ENCODE measurements at places on chromosomes 2 and 18.

DNA sequence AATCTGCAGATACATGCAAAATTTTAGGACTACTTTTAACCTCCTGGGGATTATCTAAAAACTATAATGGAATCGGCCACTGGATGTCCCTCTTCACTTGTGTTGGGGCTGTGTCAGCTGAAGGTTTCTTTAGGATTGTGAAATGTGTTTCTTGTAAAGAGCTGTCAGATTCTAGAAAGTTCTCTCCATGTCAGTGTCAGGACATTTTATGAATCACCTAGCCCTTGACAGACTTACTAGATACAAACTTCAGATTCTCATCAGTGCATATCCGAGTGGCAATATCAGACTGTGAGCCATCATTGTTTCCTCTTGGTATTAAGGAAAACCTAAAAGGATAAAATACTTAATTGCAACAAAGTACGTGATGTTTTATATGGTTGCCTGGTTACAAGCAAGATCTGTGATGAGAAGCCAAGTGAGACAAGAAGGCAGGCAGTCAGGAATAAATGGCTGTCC is 107.3 kb downstream of the CPS1 start:
- DNase-seq = no peak

DNA sequence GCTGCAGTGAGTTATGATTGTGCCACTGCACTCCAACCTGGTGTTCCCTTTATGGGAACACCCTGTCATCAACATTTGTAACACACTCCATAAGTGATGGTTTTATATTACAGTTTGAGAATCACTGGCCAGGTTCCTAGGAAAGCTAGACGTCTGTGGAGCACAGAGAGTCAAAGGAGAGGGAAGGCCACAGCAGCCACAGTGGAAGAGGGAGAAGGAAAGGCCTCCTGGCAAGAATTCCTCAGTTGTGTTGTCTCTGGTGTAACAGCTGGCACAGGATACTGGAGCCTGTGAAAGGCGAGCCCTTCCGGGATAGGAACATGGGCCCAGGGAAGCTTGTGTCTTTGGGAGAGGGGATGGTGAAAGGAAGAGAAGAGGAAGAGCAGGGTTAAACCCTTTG is 360.5 kb upstream of the PIK3C3 start:
- no peak for DNase-seq

DNA sequence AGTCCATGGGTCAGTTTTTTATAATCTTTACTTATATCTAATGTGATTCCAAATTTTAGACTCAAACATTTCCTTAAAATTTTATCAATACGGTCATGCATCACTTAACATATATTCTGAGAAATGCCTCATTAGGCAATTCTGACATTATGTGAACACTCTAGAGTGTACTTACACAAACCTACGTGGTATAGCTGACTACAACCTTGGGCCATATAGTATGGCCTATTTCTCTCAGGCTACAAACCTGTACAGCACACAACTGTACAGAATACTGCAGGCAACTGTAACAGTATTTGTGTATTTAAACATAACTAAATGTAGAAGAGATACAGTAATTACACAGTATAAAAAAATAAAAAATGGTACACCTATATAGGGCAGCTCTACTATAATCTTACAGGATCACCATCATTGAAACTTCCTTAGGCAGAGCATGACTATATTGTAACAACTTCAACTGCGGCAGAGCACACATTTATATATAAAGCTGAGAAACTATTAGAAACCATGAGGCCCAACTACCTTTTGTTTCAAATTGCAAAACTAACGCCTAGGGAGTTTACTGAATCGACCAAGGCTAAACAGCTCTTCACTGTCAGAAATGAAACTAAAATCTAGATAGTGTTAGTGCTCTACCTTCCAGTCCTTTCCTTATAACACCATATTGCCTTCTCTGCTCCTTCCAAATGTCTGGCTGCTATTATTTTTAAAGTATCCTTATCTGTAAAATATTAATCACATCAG is 6.9 kb downstream of the YES1 start:
- DNase-seq = no peak

DNA sequence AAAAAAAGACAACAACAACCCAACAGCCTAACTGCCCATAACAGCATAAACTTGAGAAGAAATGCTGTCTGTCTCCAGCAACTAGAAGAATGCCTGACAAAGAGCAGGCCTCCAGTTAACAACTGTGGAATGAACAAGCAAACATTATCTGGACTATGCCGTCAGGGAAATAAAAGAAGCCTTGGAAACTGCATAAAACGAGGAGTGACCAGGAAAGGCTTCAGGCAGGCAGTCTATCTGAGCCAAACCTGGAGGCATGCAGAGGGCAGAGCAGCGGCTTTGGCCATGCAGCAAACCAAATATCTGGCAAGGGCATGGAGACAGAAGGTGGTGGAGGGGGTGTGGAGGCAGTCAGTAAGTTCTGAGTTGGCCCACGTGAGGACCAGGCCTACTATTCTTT is 11.1 kb downstream of the HES6 start:
- no peak for DNase-seq

DNA sequence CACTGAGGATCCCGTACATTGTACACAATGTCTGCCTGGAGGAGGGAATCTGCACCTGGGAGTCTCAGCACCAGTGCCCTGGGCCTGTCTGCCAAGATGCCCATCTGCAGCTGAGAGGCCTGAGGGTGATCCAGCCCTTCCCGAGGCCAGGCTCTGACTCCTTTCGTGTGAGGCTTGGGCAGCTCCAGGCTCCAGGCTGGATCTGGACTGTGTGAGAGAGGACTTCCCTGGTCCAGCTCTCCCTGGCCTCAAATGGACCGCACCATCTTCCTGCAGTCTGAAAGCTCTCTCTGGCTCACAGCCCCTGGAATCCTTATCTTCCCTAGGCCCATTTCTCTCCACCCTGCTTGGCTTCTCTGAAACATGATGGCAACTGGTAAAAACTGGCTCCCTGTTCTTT is 324.6 kb downstream of the DYSF start:
- no peak for DNase-seq

DNA sequence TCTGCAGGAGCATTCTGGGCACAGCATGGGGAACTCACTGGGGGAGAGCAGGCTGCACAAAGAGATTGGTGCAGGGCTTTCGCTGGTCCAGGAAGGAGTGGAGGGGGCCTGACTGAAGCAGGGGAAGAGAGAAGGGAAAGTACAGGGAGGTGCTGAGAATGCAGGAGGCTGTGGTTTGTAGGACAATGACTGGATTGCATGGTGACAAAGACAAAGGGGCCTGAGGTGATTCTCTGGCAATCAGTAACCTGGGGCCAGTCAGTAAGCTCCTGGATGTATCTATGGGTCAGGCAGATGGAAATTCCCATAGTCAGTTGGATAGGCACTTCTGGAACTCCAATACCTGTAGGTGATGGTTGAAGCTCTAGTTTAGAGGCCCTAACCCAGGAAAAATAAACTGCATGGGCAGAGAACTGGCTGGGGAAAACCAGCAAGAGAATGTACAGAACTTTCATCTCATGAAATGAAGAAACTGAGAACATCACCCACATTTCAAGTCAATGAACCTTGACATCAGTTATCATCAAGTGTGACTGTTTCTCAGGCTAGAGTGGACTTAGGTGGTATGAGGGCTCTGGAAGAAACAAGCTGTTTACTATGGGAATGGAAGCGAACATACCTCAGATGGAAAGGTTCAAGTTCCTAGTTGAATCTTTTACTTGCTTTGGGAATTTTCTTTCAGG is 193.2 kb downstream of the TPGS2 start:
- DNase-seq = no peak

- DNase-seq = peak; percentile 83
These were observed 20.5 kb upstream of the ZNF236 start for GRCh38 chr18:76801567-76802505.

- DNase-seq = no peak
These were observed 107.0 kb downstream of the STRN start for GRCh38 chr2:36859366-36859792.

DNA sequence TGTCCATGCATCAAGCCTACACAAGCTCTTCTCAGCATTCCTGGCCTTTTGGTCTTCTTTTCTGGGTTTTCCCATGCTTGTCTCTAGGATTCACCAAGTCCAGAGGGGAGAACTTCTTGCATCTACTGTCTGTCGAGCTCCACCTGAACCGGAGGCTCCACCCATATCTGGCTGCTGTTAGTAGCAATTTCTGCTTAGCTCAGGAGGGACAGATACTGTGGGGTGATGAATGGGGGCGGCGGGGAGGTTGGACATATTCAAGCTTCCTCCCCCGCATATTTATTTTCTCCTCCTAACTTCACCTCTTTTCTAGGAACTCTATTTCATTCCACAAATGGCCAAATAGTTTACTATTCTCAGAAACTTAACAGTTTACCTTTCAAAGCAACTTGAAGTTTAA is 163.5 kb downstream of the PTH2R start:
- no peak for DNase-seq

DNA sequence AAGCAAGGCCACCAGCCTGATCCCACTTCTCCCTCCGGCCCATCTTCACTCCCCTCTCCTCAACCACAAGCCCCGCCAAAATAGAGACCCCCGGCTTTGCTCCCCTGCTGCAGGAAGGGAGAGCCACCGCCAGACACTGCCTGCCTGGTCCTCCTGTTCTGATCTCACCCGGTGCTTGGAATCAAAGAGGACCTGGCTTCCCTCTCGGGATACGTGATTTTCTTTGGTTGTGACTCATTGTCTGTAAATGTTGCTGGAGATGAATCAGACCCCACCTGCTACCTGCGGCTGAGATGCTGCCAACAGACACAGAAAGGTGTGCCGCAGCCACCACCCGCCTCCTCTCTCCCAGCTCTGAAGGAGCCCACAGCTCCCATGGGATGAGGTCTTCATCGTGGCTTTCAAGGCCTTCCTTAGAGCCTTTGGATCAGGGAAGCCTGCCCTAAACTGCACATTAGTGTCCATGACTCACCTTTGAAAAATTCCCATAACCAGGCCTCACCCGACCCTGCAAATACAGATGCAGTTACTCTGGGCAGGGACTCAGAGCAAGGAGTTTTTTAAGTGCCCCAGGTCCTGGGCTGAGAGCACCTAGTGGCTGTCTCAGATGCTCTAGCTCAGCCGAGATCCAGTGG is 79.4 kb upstream of the ZNF532 start:
- DNase-seq = no peak

DNA sequence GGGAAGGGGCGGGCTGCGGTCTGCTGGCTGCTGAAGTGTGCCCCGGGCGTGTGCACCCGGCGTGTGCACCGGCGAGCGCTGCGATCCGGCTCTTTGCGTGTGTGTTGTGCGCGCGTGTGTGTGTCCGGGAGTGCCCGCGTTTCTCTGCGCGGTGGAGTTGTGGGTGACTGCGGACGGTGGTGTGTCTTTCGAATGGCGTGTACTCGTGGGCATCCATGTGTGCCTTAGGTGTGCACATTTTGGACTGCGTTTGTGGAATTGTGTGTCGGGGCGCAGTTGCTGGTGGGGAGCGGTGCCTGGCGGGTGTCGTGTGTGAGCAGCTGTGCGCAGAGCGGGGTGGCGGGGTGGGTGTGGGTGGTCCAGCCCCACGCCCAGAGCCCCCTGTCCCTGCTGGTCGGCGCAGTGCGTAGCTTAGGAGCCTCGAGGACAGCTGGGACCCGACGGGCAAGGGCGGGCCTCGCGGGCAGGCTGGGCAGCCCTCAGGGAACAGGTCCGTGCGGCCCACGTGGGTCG is 533 bp downstream of the HPCAL1 start:
- DNase-seq = no peak

GRCh38 chr2:20447437-20448245 is 767 bp downstream of the RHOB start:
- DNase-seq = no peak

DNA sequence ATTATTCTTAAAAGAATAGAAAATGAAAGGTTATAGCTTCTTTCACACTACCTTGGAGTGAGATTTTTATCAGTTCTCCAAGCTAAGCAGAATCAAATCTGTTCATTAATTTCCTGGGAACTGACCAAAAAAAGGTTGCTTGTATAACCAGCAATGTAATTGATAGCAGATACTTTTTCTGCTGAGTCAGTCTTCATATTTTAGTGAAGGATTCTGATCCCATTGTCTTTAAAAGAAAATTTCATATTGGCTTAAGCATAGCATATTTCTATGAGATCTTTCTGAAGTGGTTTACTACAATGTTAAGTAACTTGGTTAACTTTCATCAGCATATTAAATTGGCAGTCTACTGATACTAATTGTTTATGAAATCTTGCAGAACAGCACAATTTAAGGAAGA is 338.0 kb downstream of the TMX3 start:
- DNase-seq = no peak

DNA sequence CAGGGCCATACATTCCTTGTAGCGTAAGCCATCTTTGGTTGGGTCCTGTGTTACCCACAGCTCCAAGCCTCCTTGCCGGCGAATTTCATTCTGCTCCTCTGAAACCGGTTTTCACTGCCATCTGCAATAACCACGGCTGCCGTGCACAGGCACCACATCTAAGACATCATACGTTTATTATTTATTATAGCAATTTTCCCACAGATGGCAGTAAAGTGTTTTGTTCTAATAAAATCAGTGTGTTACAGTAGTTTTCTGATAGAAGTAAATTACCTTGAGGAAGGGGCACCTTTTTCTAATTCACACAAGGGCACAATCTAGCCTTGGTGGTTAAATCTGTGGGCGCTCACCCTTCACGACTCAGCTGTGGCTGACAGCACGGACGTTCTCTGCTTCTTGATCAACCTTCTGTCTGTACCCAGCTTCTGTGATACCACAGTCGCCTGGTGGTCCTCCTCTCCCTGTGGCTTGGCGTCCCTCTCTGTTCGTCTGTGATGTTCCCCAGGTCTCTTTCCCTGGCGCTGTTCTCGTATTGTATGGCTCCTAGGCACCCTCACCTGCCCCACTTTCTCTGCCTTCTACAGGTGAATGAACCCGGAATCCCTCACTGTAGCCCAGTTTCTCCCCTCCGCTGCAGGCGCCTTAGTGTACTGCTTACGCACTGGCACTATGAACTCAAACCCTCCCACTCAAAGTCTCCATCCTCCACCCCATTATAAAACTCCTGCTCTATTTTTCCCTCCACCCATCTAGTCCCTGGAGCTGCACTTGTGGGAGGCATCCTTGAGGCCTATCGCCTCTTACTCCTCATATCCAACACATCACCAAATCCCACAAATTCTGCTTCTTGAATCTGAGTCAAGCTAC is 236.8 kb downstream of the DYSF start:
- no peak for DNase-seq

All from GM19239 (cell line).